Frontal cortex (tissue), 4 donors: ENCODE measurements at places on chromosomes 3 and 15.

GRCh38 chr3:116947148-116947547 is 237.6 kb downstream of the TUSC7 start:
- no peak for DNase-seq

- DNase-seq = no peak
Measured at GRCh38 chr15:76752549-76752948, 152.6 kb downstream of the SCAPER start.

DNA sequence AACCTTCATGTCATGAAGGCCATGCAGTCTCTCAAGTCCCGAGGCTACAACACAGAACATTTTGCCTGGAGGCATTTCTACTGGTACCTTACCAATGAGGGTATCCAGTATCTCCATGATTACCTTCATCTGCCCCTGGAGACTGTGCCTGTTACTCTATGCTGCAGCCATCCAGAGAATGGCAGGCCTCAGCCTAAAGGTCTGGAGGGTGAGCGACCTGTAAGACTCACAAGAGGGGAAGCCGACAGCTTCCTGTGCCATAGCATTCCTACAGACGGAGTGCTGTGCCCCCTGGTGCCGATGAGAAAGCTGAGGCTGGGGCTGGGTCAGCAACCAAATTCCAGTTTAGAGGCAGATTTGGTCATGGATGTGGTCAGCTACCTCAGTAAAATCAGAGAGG is 51.3 kb upstream of the CADPS start:
- no peak for DNase-seq

GRCh38 chr15:62795171-62795570 is 247.4 kb upstream of the TPM1 start:
- DNase-seq = no peak

DNA sequence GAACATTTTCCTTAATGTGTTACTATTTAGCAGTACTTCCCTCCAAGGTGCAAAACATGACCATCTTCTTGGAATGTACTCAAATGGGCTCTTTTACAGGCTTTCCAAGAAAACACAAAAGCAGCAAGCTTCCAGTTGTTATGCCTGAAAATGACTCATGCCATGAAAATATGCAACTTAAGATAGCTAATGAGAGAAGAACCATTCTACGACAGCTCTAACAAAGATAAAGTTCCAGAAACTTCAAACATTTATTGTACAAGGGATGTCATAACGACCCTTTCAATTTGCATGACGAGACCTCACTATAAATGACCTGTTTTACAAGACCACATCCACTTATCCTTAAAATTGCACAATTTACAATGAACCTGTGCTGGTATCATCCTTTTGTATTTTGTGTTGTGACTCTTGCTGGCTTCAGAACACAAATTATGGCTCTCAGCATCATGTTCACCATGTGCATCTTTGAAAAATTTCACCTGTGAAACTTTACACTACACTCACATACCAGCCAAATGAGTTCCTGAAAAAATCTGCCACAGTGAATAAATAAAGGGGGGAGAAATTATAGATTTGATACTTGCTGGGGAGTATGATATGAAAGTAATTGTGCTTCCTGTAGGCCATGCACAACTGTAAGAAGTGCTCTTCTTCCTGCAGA is 433.7 kb downstream of the MAGI1 start:
- no peak for DNase-seq

DNA sequence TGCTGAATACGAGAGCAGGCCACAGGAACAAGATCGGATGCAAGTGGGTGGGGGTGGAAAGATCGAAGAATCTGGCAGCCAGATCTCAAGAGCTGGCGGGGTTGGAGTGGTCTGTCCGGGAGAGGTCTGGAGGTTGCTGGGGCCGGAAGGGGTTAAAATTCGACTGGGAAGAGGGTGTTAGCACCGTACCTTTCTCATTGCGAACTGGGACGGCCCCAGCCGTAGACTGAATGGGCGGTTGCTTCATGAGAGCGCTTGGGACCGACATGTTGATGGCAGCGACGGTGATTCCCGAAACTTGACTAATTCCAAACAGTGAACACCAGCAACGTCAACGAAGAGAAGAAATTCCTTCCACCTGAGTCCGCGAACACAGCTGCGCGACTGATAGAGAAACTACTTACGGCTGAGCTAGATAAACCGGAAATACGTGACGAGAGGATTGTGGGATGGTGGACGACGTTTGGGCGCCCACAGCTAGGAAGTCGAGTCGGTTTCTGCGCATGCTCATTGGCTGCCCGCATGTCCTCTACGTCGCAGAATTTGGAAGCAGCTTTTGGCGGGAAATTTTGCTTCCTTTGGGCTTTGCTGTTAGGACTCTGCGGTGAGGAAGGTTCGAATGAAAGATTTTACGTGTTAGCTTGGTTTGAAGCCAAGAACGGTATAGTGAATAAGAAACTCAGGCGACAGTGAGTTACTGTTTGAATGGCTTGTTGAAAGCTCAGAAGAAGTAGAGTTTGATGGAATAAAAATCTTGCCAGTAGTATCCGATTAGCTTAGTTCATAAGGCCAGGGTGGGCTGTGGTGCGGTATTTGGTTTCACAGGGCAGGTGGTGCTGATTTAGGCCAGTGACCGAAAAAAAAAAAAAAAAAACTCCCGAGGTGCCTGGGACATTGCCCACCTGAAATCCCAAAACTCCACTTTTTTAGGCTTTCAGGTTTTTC is at the start of gene MFAP1:
TSS of gene MFAP1 (minus strand) at position 389 of the 945 bp plus-strand sequence. CDS start at position 268, 121 bp downstream.
- peak; percentile 84 for DNase-seq

DNA sequence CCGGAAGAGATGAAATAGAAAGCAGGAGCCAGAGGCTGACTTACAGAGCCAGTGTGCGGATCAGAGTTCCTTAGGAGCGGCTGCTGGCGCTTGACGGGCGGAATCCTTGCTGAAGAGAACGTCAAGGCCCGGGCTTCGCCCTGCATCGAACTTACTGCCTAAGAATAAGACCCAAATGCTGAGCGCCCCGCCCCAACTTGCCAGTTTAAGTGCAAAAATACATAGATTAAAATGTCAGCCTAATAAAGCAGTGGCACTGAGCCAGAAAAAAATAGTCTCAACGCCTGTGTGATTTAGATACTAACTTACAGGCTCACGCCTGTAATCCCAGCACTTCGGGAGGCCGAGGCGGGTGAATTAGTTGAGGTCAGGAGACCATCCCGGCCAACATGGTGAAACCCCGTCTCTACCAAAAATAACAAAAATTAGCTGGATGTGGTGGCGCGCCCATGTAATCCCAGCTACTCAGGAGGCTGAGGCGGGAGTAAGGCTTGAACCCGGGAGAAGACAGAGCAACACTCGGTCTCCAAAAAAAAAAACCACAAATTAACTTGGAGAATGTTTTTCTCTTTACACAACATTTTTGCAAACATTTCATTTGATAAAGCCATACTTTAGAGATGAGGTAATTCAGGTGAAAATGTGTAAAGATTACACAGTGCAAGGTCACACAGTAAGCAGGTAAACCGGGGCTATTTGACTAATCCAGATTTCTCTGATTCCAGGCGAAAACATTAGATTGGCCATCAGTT is 1.2 kb upstream of the UBP1 start:
- DNase-seq = no peak

DNA sequence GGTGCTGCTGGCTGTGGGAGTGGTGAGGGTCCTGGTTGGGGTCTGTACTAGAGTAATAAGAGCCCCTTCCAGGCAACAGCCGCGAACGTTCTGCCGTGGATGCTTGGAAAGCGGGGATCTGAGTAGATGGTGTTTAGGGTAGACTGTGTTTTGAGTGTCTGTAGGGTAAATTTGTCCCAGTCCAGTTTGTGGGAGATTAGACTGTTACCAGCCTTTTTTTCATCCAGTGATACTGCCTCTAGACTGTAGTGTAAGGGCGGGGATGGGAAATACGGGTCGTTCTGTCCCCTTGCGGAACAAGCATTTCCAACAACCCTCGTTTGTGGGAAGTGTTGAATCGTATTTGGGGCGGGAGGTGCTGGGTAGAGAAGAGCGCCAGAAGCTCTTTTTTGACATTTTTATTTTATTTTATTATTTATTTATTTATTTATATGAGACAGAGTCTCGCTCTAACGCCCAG is 424 bp downstream of the HAUS2 start:
- DNase-seq = peak; percentile 29

- DNase-seq = no peak
Measured at GRCh38 chr3:58164199-58164879, 46.4 kb downstream of the DNASE1L3 start.

DNA sequence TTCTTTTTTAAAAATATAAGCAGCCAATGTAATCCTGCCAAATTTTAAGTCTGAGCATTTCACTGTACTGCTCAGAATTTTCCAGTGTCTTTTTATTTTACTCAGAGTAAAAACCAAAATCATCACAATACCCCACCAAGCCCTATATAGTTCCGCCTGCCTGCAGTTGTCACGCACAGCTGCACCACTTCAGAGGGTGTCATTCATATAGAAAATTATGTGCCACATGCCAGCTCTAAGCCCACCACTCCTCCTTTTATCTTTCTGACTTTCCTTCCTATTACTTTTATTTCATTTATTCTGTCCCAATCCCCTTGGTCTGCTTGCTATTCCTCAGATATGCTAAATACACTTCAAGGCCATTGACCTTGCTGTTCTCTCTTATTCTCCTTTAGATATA is 233.1 kb upstream of the DPPA4 start:
- DNase-seq = no peak

GRCh38 chr3:61524933-61525332 is 36.4 kb upstream of the PTPRG start:
- no peak for DNase-seq
